NCI-H2171 treated with DMSO at 0.1 percent for 48 hours (cell line): ENCODE measurements at places on chromosomes 5 and 9.

DNA sequence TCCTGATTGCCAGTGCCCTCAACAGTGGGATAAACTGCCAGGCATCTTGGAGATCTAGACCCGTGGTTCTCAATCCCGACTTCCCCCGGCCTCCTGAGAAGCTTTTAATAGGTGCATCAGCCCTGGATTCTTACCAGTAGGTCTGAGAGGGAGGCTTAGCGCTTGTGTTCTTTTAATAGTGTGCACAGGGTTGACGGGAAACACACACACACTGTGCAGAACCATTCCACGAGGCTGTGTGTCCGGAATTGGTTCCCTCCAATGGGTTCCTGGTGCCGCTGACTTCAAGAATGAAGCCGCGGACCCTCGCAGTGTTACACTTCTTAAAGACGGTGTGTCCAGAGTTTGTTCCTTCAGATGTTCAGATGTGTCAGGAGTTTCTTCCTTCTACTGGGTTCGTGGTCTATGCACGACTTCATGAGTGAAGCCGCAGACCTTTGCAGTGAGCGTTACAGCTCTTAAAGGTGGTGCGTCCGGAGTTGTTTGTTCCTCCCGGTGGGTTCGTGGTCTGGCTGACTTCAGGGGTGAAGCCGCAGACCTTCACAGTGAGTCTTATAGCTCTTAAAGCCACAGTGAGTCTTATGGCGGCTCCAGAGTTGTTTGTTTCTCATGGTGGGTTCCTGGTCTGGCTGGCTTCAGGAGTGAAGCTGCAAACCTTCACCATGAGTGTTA is 46.6 kb upstream of the PRSS3 start:
- DNase-seq = no peak

GRCh38 chr5:113735751-113736150 is 222.3 kb downstream of the YTHDC2 start:
- DNase-seq = no peak

GRCh38 chr5:26329562-26330189 is 708.7 kb downstream of the CDH9 start:
- DNase-seq = peak; percentile 7

- no peak for DNase-seq
These were observed 11.7 kb upstream of the FGF1 start for GRCh38 chr5:142697356-142698255.

DNA sequence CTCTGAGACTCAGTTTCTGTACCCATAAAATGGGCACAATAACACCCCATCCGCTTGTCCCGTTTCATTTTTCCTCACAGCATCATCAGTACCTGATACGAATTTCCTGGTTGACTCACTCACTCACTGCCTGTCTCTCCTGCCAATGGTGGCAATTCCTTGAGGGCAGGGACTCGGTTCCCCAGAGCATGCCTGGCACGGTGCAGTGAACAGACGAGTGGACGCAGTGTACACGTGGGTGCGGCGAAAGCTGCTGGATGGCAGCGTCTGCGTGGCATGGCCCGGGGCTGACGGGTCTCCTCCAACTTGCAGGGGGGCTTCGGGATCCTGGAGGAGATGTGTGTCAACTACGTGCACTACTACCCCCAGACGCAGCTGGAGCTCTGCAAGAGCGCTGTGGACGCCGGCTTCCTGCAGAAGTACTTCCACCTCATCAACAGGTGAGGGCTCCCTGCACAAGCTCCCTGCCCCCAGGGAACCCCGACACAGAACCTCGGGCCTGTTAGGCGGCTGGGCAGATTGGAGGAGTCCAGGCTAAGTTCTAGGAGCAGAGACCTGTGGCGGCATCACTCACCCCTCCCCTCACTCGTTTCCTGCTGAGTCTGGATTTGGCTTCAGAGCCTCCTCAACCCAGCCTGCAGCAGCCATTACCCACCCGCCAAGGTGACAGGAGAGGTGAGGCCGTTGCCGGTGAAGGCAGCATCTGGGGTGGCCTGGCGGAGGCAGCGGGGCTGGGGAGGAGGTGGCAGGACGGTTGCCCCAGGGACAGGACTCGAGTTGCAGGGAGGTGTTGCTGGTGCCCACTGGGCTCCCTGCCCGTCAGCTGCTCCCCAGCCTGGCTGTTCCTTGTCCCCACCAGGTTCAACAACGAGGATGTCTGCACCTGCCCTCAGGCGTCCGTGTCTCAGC is 20.3 kb downstream of the DBH start:
- DNase-seq = no peak

- DNase-seq = no peak
These were observed 1063.5 kb upstream of the NUDT12 start for GRCh38 chr5:104626122-104626521.

- no peak for DNase-seq
These were observed 76.8 kb upstream of the PCSK1 start for GRCh38 chr5:96509721-96510350.

GRCh38 chr9:72980600-72981265 is 27.9 kb upstream of the ALDH1A1 start:
- no peak for DNase-seq

- DNase-seq = no peak
These were observed 13.6 kb downstream of the PRPF4 start for GRCh38 chr9:113289091-113289490.

DNA sequence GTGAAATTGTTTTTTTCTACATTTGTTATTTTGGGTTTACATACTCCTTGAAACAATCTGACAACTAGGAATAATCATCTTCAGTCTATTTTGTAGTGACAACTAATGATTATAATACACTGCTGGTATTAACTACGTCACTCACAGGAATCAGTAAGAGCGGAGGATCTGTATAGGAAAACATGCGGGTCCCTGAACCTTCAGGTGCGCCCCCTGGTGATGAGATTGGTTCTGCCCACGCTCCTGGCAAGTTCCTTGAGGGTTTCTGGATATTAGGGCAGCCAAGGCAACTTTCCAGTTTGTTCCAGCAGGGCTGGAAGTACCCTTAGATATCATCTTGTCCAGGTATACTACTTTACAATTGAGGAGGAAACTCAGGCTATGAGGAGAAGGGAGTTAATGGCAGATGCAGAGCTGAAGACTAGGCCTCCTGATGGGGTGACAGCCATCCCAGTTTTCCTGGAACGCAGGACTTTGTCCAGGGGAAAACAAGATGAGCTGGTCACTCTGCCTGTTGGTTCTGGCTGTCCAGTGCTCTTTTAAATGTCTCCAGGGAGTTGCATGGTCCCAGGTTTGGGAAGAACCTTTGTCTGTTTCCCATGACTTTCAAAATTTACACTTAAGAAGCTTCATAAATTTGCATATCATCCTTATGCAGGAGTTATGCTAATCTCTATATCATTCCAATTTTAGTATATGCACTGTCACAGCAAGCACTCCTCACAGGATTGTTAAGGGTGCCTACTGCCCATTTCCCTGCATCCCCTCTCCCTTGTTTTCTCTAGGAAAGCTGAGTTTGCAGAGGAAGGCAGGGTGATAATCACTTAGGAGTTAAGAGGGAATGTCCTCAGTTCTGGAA is 14.9 kb upstream of the WNT8A start:
- peak; percentile 48 for DNase-seq

DNA sequence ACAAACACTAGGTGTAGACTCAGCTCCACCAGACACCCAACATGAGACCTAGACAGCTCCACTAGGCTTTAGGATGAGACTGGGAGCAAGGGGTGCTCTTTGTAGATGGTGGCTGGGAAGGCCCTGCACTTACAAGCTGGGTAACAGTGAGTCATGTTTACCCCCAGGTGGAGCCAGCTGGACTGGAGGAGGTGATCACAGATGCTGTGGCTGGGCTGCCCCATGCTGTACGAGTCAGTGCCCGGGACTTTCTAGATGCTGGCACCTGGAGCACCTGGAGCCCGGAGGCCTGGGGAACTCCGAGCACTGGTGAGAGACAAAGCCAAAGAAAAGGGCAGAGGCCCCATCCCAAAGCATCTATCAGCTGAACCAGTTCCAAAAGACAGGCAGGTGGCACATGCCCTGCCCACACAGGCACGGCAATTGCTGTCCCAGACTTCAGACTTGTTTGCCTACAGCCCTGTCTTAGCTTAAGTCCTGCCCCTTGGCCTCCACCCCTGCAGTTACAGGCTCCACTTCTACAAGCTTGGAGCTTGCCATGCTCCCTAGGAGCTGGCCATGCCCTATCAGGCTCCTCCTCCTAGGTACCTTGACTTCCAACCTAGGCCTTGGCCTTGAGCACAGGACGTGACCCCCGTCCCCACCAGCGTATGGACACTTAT is 2.7 kb downstream of the CCL27 start:
- DNase-seq = peak; percentile 5

DNA sequence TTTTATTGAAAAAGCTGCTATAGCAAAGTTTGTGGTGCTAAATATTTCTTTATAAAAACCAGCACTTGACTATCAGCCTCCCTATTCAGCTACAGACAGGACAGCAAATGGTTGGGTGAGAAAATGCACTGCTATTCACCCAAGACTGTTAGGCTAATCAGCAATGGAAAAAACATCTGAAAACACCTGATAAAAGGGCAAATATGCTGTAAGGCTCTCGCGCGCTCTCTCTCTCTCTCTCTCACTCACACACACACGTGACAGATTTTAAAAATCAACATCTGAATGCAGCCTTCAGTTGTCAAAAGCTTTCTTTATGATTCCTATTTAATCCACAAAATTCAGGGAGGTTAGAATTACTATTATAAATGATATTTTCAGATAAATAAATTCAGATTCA is 80.2 kb downstream of the HTR4 start:
- DNase-seq = no peak

- no peak for DNase-seq
These were observed 190.9 kb downstream of the RFK start for GRCh38 chr9:76203373-76203772.

GRCh38 chr5:138514021-138514420 is 29.0 kb downstream of the ETF1 start:
- no peak for DNase-seq

DNA sequence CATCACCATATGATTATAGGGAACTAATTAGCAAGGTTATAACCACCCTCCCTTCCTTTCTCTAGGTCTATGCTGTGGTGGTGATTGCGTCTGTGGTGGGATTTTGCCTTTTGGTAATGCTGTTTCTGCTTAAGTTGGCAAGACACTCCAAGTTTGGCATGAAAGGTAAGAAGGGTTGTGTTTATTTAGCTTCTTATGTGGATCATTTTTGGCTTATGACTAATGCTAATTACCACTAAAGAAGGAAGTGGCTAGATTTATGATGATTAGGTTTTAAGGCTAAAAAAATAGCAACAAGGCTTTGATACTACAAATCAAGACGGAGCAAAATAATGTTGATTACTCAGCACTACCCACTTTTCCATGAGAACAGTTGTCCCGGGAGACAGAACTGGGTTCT is 82.4 kb downstream of the NTRK2 start:
- no peak for DNase-seq

- DNase-seq = no peak
These were observed 39.4 kb downstream of the SLC6A3 start for GRCh38 chr5:1405539-1406530.
